DMS79 treated with DMSO at 0.1 percent for 48 hours (cell line): ENCODE measurements at places on chromosomes 3 and 15.
A peak's percentile ranks its signal among the peaks of the same experiment; 100 is the strongest.

DNA sequence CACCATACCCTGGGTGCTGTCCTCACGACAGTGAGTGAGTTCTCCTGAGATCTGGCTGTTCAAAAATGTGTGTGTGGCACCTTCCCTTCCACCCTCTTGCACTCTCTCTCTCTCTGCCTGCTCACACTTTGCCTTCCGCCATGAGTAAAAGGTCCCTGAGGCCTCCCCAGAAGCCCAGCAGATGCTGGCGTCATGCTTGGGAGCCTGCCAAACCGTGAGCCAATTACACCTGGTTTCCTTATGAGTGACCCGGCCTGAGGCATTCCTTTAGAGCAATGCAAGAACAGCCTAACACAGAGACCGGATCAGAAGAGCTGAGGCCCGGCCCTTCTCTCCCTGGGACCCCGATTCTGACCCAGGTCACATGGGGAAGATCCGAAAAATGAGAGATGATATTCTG lies 15.4 kb downstream of the TMEM44 start:
- DNase-seq = no peak

DNA sequence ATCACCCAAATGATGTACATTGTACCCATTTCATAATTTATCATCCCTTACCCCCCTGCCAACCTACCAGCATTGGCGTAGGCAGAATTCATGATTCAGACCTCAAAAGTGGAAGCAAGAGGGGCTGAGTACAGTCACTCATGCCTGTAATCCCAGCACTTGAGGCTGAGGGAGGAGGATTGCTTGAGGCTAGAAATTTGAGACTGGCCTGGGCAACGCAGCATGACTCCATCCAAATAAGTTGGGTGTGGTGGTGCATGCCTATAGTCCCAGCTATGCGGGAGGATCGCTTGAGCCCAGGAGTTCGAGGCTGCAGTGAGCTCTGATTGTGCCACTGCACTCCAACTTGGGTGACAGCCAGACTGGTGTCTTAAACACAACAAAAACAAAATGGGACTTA lies 10.4 kb downstream of the TTC14 start:
- no peak for DNase-seq

DNA sequence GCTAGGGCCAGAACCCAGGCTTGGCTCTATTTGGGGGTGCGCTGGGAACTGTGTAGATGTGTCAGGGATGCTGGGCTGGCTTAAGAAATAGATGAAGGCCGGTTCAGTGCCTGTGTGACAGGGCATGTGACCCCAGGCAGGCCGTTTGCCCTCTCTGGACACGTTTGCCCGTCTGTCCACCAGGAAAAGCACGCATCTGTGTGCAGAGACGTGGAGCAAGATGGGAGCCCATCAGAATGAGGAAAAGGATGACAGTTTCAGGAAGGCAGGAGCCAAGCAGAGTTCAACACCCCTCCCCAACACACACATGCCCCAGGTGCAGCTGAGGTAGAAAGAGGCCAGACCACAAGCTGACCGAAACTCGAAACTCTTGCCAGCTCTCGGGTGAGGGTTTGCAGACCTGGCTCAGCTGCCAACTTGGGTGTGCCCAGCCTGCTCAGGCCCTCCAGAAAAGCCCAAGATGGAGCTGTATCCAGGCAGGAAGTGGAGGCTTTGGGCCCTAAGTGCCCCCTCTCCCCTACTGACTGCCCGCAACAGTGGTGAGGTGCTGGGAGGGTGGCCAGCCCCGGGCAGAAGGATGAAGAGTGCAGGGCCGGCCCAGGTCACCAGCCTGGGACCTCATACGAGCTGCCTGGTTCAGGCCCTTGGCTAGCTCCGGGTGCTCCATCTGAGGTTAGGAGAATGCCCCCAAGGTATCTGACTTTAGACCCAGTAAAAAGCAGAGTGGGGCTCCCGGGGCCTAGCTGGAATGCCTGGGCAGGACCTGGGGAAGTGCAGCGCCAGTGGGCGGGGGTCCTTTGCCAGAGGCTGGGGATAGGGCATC lies 10.2 kb upstream of the MESP1 start:
- DNase-seq = no peak

DNA sequence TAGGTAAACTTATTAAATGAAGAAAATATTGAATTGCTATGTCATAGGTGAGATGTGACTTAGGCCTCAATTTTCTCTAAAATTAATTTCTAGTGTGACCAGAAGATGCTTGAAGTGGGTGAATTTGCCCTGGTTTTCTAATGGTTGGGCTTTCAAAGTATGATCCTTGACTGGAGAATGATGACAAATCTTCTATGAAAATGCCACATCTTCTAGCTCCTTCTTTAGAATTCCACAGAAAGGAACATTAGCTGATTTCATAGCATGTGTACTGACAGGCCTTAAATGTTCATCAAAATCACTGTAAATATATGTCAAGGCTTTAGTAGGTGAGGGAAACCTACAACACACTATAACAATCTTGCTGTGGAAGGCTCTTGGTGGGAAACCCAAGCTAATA lies 8.9 kb downstream of the ABI3BP start:
- DNase-seq = no peak

DNA sequence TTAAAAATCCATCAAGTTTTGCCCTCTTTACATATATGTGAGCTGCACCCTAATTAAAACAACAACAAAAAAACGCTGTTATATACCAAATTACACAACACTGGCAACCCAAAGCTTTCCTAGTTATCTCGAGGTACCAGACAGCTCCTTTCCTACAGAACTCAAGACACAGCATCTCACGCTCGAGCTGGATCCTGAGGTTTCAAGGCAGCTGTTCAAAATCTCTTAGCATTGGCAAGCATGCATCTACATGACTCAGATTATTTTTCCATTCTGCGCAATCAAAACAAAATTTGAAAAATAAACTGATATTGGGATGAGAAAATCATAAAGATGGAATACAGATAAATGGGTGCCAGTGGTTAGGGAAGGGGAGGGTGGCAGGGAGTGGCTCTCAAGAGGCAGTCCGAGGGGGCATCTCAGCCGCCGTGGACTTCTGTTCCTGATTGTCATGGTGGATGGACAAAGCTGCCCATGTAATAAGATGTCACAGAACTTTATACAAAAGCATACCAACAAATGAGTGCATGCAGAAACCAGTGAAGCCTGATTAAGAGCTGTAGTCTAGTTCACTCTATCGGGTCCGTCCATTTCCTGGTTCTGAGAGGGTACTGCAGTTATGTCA lies 91.5 kb downstream of the ADAMTS17 start:
- DNase-seq = no peak

GRCh38 chr3:79005084-79005483 lies 762.7 kb downstream of the ROBO1 start:
- DNase-seq = no peak

DNA sequence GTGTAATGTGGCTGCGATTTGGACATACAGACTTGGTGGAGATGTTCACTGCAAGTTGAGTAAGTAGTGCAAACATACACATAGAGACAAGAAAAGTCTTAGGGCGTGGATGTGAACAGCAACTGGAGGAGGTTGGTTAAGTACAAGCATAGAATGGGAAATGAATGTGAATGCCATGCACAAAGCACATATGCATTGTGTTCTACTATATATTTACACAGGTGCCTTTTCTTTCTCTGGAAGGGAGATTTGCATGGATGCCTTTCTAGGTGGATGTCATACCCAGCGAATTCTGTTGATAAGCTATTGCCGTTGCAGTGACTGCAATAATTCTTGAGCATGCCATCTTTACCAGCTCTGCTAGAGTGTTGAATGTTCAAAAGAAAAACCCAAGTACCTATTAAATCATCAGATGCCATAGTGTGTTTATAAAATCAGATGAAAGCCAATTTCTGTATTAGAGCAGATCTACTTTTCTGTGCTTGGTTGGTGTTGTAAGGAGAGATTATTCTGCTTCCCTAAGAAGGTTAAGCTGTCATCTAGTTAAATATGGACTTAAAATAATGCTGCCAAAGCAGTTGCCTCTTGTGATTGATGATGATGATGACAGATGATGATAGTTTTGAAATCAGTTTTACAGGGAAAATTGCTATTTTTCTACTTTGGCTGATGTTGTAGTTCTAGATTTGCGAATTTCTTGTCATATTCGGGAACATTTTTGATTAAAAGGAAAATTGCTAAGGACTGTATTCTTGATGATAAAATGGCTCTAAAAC lies 148.4 kb downstream of the CNTN4 start:
- peak; percentile 37 for DNase-seq

GRCh38 chr3:136261826-136262225 lies 11.7 kb downstream of the PCCB start:
- DNase-seq = no peak

GRCh38 chr3:89270201-89270600 lies 162.8 kb downstream of the EPHA3 start:
- no peak for DNase-seq

DNA sequence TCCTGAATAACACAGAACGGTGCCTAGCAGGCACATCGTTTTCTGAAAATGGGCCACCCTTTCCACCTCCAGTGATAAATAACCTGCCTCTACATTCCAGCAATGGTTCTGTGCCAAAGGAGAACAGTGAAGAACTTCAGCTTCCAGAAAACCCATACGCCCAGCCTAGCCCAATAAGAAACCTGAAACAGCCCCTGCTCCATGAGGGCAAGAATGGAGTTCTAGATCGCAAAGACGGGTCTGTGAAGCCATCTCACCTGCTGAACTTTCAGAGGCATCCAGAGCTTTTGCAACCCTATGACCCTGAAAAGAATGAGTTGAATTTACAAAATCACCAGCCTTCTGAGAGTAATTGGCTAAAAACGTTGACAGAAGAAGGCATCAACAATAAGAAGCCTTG lies 61.9 kb downstream of the CGNL1 start:
- DNase-seq = no peak

- no peak for DNase-seq
These were observed 67.9 kb upstream of the C3orf80 start for GRCh38 chr3:160157321-160157720.

GRCh38 chr15:95401587-95401986 lies 928.9 kb upstream of the NR2F2 start:
- DNase-seq = no peak

DNA sequence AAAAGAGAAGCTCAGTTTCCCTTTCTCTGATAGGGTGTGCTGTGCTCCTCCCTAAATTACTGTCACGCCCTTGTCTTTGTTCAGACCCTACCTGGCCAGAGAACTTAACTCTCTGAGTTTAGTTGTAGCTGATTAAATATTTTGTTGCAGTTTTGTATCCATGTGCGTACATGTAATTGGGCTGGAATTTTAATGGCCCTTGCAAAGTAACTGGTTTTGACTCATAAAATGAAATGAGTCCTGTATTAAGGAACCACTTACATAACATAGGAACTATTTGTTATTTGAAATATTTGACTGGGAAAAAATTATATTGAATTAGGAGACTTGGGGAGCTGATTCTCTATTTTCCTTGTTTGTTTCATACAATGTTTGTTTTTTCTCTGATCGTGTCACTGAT lies 80.2 kb downstream of the LRRK1 start:
- DNase-seq = no peak
